ENCODE measurements at places on chromosomes 12 and 14.
A peak's percentile ranks its signal among the peaks of the same experiment; 100 is the strongest.

DNA sequence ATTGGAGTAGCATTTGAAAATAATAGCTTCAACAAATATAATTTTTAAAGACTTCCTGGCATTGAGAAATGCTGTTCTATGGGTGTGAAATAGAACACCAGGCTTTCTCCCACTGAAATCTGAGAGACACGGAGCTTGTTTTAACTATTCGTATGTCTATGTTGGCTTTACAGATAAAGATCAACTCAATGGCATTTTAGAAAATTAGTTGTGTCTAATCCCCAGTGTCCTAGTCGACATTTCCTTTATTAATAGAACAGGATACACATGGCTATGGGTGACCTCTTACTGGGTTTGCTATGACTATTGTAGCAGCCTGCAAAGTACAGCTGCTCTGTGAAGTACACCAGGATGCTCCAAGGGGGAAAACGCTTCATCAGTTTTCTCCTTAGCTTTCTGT is 159.3 kb downstream of the SLC25A21 start:
- DNase-seq, result peak; percentile 61

GRCh38 chr12:41778934-41779333 is 365.7 kb downstream of the GXYLT1 start:
- DNase-seq, result no peak

- DNase-seq, result peak; percentile 45
These were observed 24.1 kb downstream of the YAF2 start for GRCh38 chr12:42213954-42214426.

DNA sequence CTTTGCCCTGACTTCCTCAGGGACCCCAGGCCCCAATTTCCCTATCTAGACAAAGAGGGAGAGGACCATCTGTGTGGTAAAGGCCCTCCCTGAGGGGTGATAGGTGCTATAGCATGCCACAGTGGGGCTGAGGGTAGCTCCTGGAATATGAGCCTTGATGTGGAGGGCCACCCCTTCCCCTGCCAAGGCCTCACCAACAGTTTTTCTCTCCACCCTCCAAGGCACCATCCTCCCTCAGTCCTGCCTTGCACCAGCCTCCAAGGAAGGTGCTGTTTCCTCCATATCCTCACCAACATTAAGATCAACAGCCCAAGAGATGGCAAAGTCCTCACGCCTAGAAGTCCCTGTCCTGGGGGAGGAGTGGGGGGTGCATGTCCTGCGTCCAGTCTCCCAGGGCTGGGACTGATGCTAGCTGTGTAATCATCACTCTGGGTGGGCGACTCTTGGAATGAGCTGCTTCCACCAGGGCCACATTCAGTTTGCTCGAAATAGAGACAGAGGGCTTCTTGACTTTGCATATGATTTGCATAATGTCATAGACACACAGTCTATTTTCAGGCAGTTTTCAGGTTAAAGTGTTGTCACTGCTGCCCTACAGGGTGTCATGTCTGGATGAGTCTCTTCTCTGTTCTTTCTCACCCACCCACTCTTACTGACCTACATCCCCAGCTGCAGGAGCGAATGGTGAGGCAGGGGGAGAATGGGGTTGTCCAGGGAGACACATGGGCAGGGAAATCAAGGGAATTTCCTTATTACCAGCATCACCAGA is 17.4 kb downstream of the ACVRL1 start:
- DNase-seq, result no peak

DNA sequence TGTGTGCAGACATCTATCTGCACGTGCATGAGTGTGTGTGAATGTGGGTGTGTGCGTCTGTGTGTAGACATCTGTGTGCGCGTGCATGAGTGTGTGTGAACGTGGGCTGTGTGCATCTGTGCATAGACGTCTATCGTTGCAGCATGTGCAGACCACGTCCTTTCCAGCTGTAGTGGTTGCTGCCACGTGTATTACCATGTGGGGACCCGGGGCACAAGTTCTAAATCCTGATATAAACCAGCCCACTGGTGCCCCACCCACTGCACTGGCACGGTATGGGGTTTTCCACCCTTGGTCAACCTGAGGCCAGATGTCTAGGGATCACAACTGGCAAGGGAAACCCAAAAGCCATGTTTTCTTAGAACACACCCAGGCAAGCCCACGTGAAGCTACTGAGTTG is 197.0 kb downstream of the ANO2 start:
- DNase-seq, result no peak

DNA sequence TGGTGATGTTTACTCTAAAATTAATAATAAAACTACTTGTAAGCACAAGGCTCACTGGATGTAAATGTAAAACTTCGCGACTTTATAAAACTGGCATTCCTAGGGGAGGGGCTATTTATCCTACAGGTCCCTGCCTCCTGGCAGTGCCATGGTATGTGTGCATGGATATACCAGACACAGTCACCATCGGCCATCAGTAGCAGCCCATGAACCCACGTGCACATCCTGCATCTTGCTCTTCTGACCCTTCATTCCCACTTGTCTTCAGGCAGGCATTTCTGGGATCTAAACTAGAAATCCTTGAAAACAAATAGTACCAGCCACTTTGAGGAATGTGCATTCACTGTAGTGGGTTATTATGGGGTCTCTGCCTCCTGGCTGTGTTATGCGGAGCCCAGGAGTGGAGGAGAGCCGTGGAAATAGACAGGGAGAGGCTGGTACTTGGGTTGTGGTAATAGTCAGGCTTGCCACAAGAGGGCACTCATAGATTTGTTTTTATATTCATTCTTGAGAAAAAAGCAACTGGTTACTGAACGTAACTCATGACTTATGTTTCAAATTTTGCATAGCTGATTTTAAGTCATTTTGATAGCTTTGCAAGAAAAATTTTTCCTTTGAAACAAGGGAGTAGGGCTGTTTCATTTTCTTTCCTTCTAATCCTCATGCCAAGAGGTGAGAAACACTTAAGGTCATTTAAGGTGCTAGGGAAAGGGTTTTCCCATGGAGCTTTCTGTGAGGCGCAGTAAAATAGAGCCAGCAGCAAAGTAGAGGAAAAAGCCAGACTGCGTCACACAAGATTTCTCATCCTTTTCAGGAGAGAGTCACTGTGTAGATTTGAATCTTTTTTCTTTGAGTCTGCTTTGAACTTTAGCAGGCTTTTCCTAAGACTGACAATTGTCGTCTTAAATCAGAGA is 17.4 kb upstream of the GALNT16 start:
- peak; percentile 72 for DNase-seq

GRCh38 chr12:104243551-104243950 is 28.0 kb downstream of the TXNRD1 start:
- no peak for DNase-seq

- no peak for DNase-seq
These were observed 9.6 kb upstream of the FLVCR2 start for GRCh38 chr14:75568791-75569190.

GRCh38 chr12:30840715-30841114 is 85.8 kb upstream of the TSPAN11 start:
- DNase-seq, result no peak

DNA sequence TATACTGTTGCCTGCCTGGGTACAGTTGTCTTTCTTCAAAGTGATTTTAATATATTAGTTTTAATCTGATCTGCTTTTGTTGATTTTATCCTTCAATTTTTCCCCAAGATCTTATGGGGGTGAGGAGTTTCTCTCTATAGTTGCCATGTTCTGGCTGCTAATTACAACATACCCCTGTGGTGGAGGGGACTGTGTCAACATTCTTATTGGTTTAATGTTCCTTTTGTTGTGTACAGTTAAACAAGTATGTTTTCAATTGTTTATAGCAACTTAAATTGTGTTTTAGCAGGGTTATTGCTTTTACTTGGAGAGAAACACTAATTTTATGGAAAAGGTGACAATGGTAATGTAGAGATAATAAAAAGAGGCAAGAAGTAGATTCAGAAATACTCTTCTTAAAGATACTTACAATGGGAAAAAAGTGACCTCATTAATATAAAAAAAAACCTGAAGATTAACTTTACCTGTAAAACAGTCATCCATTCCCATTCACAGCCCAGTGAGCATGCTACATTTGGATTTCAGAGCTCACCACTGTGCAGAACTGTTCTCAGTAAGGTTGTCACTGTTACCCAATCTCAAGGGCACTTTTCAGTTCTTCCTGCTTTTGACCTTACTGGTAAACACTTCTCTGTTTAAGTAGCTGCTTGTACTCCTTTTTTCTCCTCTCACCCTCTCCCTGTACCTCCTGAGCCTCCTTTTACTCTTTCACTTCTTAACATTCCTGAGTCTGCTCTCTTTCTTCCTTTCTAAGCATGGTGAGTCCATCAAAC is 8.1 kb upstream of the LRRK2 start:
- no peak for DNase-seq

- DNase-seq, result no peak
These were observed 421.8 kb upstream of the PDE3A start for GRCh38 chr12:19946550-19946949.

DNA sequence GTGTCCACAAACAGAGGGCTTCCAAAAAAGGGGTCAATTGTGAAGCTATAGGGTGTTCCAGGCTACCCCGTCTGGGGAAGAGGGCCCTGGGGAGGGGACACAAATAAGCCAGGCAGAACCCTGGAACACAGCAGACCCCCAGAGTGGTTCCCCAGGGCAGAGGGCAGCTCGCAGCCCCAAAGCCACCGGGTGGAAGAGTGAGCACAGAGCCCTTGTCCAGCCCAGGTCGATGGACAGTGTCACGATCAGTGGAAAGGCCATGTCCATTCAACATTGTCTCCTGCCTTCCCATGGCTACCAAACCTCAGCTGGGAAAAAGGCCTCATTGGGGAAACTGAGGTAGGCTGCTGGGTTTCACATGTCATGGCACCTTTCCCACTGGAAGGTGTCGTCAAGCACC is 131.4 kb downstream of the DICER1 start:
- no peak for DNase-seq

DNA sequence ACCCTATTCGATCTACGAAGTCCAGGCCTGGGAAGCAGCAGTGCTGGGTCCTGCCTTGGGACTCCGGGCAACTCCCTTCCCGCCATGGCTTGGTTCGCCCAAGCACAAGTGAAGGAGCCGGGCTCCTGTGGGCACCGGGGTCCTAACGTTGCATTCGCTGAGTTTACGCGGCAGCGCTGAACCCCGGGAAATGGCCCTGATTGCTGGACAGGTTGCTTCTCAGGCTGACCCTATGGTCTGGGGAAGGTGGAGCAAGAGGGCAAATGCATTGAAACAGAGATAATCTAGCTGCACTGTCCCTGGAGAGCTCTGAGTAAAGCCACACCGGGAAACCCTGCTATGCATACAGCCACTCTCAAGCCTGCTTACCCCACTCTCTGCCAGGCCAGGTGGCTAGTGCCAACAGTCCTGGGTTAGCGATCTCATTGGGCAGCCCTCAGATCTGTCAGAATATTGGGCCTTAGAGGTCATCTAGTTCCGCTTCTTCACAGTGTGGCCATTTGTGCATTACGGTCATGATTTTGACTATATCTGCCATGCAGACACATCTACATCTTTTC is 11.3 kb downstream of the SYNE3 start:
- DNase-seq, result no peak

GRCh38 chr12:112749081-112749480 is 42.5 kb upstream of the RPH3A start:
- no peak for DNase-seq

DNA sequence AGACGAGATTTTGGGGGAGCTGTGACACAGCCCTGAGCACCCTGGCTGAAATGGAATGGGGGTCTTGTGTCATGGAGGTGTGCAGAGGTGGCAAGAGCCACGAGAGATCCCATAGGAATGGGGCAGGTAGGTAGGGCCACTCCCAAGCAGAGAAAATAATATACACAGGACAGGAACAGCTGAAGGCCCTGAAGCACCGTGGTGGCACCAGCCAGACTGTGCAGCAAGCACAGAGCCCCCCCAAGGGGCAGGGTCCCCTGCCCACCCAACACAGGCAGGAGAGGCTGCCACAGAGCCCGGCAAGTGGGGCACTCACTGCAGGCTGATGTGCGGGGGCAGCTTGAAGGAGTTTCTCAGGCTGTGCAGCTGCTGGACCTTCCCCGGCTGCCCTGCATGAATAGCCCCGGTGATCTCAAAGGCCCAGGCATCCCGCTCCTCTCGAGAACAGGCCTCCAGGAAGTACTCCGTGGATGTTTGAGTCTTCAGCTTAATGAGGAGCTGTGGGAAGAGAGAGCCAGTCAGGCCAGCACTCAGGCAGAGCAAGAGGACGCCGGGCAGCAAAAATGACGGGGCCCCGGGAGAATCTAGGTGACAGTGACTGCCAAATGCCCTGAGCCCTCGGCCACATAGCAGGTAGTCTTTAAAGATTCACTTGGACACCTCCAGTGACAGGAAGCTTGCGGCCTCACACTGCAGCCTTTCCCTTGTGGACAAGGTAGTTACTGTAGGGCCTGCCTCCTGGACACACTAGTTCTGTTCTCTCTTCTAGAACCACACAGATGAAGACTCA is 16.7 kb downstream of the PLEK2 start:
- no peak for DNase-seq

DNA sequence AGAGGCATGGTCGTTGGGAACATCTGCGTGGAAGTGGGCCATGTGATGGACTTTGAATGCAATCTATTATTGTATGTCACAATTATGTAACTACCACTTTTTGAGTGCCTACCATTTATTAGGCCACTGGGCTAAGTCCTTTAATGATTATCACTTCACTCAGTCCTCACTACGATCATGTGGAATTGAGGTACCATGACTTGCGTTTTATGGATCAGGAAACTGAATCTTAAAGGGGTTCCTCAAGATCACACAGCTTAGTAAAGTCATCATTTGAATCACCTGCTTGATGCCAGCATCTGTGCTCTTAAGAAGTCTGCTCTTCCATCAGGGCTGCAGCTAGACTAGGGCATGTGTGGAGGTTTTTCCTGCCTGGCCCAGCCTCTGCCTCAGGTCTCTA is 136.7 kb downstream of the DAD1 start:
- no peak for DNase-seq

DNA sequence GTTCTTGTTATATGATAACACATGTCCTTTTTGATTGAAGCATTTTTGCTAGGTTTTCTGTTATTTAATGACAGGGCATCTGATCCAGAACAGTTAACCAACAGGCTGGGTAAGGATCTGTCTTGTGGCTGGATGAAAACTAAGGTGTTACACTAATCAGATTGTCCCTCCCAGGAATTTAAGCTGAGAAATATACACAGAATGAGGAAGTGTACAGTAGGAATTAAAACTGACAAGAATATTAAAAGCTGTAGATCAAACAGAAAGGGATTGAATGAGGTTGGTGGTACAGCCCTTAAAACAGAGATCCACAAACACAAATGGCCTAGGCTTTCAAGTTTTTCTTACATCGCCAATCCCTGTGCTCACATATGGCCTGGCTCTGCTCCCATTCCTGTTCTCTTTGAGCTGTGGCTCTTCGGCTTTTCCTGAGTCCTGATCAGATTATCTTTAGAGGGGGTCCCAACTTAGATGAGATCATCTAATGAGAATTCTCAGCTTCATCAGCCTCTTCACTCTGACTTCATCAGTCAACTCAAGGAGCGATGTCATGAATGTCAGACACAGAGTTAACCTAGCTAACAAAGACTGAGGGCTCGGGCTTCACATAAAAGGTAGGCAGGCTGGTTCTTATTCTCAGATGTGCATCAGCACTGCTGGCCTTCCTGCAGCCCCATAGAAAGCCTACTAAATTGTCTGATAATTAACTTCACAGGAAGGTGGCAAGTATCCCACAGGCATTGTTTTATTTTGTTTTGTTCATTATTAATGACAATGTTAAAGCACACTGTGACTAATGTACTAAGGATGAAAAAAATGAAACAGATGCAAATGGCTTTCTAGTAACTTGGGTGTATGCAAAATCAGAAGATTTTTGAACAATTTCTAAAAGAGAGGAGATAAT is 11.4 kb downstream of the PYGL start:
- peak; percentile 19 for DNase-seq
